ENCODE measurements at places on chromosomes 4 and X. TPM values are rescaled to one million over a fixed set of nuclear protein-coding genes. Genes with fewer than 3 reads are reported as not detected.
A peak's percentile ranks its signal among the peaks of the same experiment; 100 is the strongest.

DNA sequence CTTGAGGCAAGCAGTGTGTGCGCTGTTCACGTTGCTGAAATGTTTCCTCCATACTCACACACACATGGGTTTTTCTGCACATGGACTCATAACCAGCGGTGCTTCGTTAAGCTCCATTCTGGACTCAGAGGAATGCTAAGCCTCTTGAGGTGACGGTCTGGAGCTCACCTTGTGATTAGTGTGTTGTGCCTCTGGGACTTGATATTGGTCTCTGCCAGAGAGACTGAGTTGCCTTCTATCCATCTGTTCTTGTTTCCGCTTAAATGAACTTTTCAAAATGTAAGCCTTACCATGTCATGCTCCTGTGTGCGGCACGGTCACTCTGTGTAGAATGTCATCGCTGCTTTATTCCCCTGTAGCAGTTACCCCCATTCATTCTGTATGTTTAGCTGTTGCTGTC, 42.5 kb downstream of the ADD1 start:
- H3K4me3 ChIP-seq = no peak overlapping the region
- H3K4me1 ChIP-seq = peaks cover 2% of the 10 kb centered on the region
- H3K36me3 ChIP-seq = peaks cover 24% of the 10 kb centered on the region
- no peak overlapping the region for H3K27ac ChIP-seq

DNA sequence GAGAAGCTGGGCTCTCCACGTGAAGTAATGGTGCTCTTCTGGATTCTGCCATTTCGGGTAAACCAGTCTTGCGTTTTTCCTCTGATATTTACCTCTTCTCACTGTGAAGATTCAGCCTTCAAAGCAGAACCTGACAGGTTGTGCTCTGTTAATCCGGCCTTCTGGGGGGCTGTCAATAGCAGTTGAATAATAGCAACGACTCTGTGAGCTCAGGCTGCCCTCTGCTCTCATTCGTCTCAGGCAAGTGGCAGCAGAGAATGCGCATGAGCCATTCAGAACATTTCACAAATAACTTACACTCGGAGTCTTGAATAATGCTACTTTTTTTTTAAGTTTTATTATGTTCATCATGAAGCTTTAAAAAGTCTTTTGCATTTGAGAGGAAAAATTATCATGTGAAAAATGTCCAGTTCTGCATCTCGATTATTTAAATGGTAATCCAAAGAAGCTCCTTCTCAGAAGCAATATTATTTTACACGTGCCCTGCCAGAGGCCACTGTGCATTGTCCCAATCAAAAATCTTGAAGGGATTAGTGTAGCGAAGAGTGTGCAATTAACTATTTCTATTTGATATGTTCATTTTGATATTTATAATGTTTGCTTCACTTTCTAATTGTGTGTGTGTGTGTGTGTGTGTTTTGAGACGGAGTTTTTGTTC, 354.2 kb upstream of the FAT1 start:
- DNase-seq = no peak
- no peaks in the 10 kb centered on the region for H3K4me1 ChIP-seq
- no peaks in the 10 kb centered on the region for H3K36me3 ChIP-seq
- H3K27me3 ChIP-seq = no peaks in the 10 kb centered on the region
- H3K27ac ChIP-seq = no peak overlapping the region

- no peak overlapping the region for H3K27ac ChIP-seq
- DNase-seq = no peak
- no peaks in the 10 kb centered on the region for H3K36me3 ChIP-seq
- no peak overlapping the region for H3K4me3 ChIP-seq
These were observed 55.0 kb upstream of the NR0B1 start for GRCh38 chrX:30364229-30364628.

GRCh38 chr4:43224559-43224958, 332.0 kb downstream of the GRXCR1 start:
- no peaks in the 10 kb centered on the region for H3K4me1 ChIP-seq
- no peaks in the 10 kb centered on the region for H3K36me3 ChIP-seq
- no peaks in the 10 kb centered on the region for H3K27me3 ChIP-seq
- no peak overlapping the region for H3K4me3 ChIP-seq
- H3K27ac ChIP-seq = no peak overlapping the region

DNA sequence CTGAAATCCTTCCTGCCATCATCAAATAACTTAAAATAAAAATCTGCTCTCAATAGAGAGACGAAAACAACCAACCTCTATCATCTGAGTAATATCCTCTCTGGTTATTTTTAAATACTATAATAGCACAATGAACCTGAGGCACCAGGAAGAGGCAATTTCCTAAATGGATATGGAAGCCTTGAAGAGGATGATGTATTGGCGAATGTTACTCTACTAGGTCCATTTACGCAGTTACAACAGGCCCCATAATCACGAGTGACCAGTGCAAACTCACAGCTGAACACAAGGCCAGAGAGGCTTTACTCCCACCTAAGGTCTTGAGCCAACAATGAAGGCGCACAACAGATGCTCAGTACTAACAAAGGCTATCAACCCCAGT, 678.8 kb upstream of the NR3C2 start:
- H3K4me3 ChIP-seq = no peak overlapping the region
- H3K27me3 ChIP-seq = no peaks in the 10 kb centered on the region
- no peak overlapping the region for H3K27ac ChIP-seq
- no peaks in the 10 kb centered on the region for H3K36me3 ChIP-seq
- no peak for DNase-seq
- H3K4me1 ChIP-seq = no peaks in the 10 kb centered on the region

DNA sequence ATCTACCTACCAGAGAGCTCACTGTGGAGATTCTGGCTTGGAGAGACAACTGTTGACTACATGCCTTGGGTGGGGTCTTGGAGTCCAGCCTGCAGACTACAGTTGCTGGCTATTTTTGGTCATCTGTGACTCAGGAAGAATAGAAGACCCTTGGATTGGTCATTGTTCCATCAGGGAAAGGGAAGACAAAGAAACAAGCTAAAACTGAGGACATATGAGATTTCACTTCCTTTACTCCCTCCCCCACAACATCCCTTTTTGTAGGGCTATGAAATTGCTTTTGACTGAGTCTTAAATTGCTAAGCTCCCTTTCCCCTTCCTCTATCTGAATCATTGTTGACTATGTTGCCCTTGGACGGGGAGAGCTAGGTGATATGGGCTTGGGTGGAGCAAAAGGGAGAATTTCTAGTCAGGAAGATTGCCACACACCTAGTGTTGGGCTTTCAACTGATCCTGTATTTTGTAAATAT, 11.7 kb downstream of the MSN start:
- no peak overlapping the region for H3K4me3 ChIP-seq
- DNase-seq = no peak
- no peaks in the 10 kb centered on the region for H3K27me3 ChIP-seq
- H3K27ac ChIP-seq = peak overlapping the region; percentile 77

DNA sequence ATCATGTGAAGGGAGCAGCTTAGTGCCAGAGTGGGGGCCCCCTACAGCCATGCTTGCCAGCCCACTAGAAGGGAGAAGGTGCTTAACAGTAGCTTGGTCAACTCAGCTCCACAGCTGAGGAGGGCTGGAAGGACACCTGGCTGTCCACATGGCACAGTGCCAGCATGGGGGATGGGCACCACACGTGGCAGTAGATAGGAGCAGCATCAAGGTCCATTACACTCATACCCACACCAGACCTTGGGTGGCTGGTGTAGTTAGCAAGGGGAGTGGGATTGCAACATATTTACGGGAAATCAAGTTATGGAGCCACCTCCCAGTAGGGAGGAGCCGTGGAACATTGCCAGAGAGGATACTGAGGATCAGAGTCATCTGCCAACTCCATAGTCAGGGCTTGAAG, 37.9 kb upstream of the SLC4A4 start:
- no peak for DNase-seq
- H3K36me3 ChIP-seq = no peaks in the 10 kb centered on the region
- no peak overlapping the region for H3K27ac ChIP-seq
- no peaks in the 10 kb centered on the region for H3K27me3 ChIP-seq

DNA sequence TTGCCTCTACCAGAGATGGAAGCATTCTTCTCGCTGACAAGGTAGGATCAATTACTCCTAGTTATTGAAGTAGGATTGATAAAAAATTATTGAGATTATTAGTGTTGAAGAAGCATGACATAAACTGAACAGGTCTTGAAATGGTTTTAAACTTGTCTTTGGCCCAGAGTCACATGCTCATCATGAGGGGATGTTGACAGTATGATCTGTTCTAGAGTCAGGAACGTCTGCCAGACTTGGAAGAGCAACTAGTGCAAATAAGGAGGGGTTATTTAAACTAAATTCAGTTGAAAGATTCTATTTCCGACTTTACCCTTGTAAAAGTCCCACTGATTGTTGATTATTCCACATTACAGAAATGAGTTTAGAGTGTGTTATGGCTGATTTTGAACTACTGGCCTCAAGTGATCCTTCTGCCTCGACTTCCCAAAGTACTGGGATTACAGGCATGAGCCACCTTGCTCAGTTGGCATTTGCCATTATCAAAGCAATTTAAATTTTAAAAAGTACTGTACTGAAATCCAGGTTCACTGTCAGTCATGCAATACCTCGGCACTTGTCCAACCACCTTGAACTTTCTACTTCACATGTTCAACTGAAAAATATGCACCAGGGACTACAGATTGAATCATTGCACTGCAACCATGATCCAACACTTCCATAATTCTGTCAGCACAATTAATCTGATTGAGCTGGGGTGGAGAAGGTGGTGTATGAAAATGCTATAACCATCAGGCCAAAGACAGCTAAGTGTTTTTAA, 19.7 kb downstream of the FABP2 start:
- peaks cover 19% of the 10 kb centered on the region for H3K4me1 ChIP-seq
- no peaks in the 10 kb centered on the region for H3K27me3 ChIP-seq
- no peaks in the 10 kb centered on the region for H3K36me3 ChIP-seq
- H3K27ac ChIP-seq = no peak overlapping the region

DNA sequence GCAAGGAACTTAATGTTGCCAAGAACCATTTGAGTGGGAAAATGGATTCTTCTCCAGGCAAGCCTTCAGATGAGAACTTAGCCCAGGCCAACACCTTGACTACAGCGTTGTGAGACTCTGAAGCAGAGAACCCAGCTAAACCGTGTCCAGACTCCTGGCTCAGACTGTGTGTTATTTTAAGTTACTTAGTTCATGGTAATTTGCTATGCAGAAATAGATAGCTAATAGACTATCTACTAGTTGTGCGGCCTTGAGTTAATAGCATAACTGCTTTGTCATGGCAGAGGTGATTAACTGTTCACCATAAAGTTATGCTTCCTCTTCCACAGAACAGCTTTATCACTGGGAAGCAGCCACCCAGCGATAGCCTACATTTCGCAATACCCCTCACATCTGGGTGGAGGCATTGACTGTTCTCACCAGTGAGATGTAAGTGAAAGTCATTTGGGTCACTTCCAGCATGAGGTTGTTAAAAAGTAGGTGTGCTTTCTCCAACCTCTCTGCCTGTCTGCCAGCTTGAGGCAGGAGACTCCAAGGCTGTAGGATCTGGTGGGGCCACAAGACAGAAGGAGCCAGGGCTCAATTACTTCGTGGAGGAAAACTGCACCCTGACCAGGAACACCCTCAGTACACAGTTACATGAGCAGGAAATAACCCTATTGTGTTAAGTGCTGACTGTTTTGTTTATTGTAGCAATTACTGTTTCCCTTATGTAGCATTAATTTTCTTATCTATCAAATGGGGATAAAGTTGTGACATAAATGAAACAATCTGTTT, 94.2 kb downstream of the GPAT3 start:
- H3K4me1 ChIP-seq = peaks cover 40% of the 10 kb centered on the region
- no peaks in the 10 kb centered on the region for H3K27me3 ChIP-seq
- H3K27ac ChIP-seq = peak overlapping the region; percentile 26
- no peak for DNase-seq

DNA sequence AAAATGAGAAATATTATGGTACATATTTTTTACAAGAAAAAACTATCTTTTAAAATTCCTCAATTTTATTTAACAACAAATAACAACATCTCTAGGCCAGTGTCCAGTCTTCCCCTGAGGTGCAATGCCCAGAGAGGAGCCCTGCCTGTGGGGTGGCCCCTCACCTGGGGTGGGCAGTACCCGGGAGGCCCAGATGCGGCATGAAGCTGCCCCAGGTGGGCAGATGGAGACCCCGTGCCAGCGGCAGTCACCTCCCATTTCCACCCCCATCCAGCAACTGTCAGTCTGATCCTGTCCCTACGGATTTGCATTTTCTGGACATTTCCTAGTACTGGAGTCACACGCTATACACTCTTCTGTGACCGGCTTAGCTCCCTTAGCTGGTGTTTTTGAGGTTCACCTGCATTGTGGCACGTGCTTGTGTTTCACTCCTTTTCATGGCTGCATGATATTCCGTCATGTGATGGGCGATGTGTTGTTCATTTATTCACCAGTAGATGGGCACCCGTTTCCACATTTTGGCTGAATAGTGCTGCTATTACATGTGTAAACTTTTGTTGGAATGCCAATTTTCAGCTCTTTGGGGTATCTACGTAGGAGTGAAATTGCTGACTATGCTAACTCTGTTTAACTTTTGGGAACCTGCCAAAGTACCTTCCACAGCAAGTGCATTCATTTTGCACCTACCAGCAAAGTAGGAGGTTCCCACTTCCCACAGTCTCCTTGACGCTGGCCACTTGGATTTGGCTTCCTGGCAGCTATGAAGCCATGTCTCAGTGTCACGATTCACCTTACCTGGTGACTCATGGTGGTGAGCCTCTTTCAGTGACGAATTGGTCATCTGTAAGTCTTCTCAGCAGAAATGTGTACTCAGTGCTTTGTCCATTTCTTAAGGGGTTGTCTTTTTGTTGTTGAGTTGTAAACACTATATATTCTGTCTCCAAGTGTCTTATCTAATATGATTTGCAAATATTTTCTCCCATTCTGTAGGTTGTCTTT, 11.7 kb upstream of the MAEA start:
- no peaks in the 10 kb centered on the region for H3K36me3 ChIP-seq
- H3K4me3 ChIP-seq = no peak overlapping the region
- no peaks in the 10 kb centered on the region for H3K4me1 ChIP-seq
- DNase-seq = no peak
- H3K27ac ChIP-seq = no peak overlapping the region
- no peaks in the 10 kb centered on the region for H3K27me3 ChIP-seq

- no peaks in the 10 kb centered on the region for H3K27me3 ChIP-seq
- H3K4me1 ChIP-seq = no peaks in the 10 kb centered on the region
- H3K4me3 ChIP-seq = no peak overlapping the region
- H3K27ac ChIP-seq = no peak overlapping the region
These were observed 30.9 kb downstream of the FAM9B start for GRCh38 chrX:9003041-9003440.

GRCh38 chr4:143375326-143376073, 38.8 kb downstream of the GAB1 start:
- H3K27ac ChIP-seq = peak overlapping the region; percentile 84
- no peaks in the 10 kb centered on the region for H3K36me3 ChIP-seq
- H3K27me3 ChIP-seq = no peaks in the 10 kb centered on the region
- DNase-seq = no peak
- peak overlapping the region; percentile 4 for H3K4me3 ChIP-seq

GRCh38 chrX:46791927-46792809, 33.2 kb upstream of the SLC9A7 start:
- H3K27me3 ChIP-seq = no peaks in the 10 kb centered on the region
- no peaks in the 10 kb centered on the region for H3K4me1 ChIP-seq
- DNase-seq = no peak
- H3K4me3 ChIP-seq = no peak overlapping the region
- H3K27ac ChIP-seq = no peak overlapping the region

- H3K36me3 ChIP-seq = no peaks in the 10 kb centered on the region
- H3K27me3 ChIP-seq = no peaks in the 10 kb centered on the region
These were observed 138.8 kb upstream of the IL15 start for GRCh38 chr4:141497627-141498026.

The INPP4B gene
- 12.7 TPM for total RNA-seq

The PNCK gene
- 23.3 TPM for total RNA-seq

The ETDB gene
- total RNA-seq = not detected

The TRPC3 gene
- total RNA-seq = 0.42 TPM

Measured in esophagus muscularis mucosa (tissue), 4 donors.